ENCODE measurements at places on chromosomes 12 and 14.

GRCh38 chr12:51954561-51955361 is 3.3 kb downstream of the ACVR1B start:
- no peak for DNase-seq

GRCh38 chr12:85821759-85822158 is 14.4 kb downstream of the RASSF9 start:
- no peak for DNase-seq

- no peak for DNase-seq
These were observed 72.8 kb downstream of the IRF2BPL start for GRCh38 chr14:76955575-76956315.

DNA sequence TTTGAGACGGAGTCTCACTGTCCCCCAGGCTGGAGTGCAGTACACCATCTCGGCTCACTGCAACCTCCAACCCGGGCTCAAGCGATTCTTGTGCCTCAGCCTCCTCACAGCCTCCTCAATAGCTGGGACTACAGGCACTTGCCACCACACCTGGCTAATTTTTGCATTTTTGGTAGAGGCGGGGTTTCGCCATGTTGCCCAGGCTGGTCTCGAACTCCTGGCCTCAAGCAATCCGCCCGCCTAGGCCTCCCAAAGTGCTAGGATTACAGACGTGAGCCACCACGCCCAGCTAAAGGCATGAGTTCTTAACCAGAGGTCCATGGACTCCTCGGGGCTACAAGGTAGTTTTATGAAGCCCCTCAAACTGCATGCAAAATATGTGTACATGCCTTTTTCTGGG is 2.1 kb downstream of the SARNP start:
- no peak for DNase-seq

GRCh38 chr14:97709552-97709951 is 912.4 kb downstream of the VRK1 start:
- DNase-seq = no peak

- peak; percentile 74 for DNase-seq
These were observed 33.4 kb upstream of the RNASE3 start for GRCh38 chr14:20857630-20858261.

- no peak for DNase-seq
These were observed 206.4 kb downstream of the BCL11B start for GRCh38 chr14:99065551-99065950.

DNA sequence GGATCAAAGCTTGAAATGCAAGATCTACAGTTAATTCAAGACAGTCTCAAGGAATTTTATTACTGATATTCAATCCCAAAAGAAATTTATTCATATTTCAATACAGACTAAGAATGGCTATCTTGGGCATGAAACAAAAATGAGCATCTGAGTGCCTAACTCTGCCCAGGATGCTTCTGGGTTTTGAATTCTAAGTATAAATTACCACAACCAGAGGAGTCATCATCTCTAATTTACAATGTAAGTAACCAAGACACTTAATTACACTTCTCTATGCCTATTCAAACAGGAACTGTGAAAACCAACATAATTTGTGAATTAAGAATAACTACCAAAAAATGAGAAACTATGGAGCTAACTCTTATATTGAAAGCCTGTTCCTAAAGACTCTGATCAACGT is 14.1 kb downstream of the OSBPL8 start:
- no peak for DNase-seq

DNA sequence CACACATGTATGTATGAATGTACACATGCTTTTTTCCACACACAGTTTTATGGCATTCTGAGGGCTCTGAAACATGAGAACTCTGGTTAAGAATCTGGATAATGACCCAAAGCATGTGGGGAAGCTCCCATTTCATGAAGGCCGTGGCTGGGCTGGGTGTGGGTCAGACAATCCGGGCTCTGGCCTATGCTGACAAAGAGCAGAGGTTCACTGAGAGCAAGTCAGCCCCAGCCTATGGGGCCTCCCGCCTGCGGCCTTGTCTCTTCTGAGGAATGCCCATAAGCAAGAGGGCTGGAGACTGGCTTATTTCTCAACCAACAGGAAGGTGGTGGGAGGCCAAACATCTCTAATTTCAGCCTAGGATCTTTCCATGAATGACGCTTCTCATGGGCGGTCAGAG is 8.5 kb downstream of the MYH6 start:
- DNase-seq = no peak

- no peak for DNase-seq
These were observed 250.4 kb upstream of the SEL1L start for GRCh38 chr14:81784084-81784483.
